Activated CD4-positive, alpha-beta T cell treated with anti-CD3 and anti-CD28 coated beads, Interleukin-2, amount 50 U/mL, for 1 hour (primary cell): ENCODE measurements at places on chromosomes 2 and 18.
A peak's percentile ranks its signal among the peaks of the same experiment; 100 is the strongest.

GRCh38 chr2:161170377-161170776, 10.1 kb downstream of the TANK start:
- DNase-seq: no peak

GRCh38 chr2:142484111-142484510, 353.3 kb upstream of the LRP1B start:
- DNase-seq: no peak

DNA sequence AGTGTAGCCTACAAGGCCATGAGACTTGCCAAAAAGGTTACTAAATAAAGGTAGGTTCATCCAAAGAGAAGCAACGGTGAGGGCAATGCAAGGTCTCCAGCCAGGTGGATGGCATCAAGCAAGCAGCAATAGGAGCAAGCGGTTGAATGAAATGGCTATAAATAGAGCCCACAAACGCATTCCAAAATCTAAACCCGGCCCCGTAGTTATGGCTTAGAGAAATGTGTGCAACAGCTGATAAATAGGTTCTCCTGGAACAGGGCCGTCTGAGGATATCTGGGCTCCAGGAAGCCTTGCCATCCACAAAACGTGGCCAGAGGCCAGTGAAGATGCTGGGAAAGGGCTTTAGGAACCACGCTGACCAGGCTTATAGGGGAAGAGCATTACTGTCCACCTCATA, 146.1 kb upstream of the PID1 start:
- no peak for DNase-seq

- DNase-seq: no peak
Measured at GRCh38 chr2:68320118-68320641, 431 bp upstream of the CNRIP1 start.

DNA sequence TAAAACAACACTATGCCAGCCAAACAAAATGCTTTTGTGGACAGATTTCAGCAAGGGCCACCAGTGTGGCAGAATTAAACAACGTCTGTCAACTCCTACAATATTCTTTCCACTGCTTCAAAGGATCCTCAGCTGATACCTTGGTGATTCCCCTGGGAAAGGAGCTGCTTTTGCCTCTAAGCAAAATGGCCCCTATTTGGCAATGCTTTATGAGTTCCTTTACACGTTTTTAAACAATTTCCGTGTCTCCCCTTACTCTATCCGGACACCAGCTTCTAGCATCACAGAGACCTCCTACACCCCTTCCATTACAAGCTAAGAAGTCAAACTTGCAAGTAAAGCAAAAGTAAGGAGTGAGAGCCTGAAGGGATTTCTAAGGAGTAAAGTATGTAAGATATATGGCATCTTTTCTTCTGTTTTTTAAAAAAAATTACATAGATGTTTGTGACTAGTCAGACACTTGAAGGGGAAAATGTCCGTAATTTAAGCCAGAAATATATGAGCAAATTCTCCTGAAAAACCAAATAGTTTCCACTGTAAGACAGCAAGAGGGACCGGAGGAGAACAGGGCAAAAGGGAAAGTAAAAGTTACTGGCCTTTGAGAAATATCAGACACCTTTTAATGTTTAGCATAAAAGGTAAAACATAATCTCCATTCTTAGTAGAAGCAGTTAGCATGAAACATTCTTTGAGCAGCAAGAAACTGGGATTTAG, 1.9 kb downstream of the SOS1 start:
- no peak for DNase-seq

DNA sequence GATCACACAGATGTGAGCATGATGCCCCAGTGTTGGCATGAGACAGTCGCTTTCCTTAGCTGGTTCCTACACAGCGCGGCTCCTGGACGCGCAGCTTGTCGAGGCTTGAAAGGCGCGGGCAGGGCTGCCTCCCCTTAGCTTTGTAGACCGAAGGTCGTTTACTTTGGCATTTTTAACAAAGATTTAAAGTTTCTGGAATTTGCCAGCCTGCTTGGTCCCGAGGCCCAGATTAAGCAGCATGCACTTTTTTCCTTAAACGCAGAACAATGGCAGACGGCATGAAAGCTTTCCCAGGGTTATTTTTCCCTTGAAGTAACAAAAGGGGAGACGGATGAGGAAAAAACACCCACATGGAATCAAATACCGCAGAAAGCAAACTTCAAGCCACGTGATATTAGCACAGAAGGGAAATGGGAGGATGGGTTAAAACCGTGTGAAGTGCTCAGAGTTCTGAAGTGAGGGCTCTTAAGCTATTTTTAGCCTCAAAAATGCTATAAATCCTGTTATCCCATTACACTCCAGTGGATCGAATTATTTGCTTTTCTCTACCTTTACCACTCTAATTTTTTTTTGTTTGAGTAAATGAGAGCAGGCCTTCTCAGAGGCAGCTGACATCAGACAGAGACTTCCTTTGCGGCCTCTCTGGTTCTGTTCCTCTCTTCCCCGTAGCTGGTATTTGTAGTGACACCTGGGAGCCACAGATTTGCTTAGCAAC, 55.7 kb downstream of the NPAS2 start:
- no peak for DNase-seq

DNA sequence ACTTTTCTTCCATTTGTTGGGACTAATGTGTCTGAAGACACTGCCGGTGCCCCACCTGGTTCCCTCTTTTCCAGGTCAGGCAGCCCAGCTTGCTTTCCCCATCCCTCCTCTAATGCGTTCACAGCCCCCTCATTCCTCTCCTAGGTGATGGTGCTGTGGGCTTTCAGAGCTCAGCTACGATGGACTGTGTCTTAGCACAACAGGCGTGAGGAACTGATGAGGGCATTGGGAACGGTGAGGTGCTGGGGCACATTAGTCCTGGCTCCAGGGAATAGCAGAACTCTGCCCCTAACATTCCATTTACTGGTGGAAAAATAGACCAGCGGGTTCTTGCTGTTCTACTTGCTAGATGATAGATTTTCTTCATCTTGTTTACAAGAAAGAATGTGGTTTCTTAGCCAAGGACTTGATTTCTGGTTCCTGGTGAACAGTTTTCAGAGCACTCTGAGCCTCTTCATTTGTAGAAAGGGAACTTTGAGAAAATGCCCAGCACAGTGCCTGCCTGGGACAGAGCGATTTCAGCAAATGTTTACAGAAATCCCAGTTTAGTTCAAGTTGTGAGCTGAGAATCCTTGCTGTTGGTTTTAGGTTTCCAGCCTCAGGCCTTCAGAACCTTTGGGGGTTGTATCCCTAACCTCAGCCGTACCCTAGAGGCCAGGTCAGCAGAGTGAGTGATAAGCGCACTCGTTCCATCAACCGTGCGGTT, 42.5 kb downstream of the LDLRAD4 start:
- no peak for DNase-seq

GRCh38 chr2:151197184-151198108, 64.2 kb downstream of the RBM43 start:
- no peak for DNase-seq

DNA sequence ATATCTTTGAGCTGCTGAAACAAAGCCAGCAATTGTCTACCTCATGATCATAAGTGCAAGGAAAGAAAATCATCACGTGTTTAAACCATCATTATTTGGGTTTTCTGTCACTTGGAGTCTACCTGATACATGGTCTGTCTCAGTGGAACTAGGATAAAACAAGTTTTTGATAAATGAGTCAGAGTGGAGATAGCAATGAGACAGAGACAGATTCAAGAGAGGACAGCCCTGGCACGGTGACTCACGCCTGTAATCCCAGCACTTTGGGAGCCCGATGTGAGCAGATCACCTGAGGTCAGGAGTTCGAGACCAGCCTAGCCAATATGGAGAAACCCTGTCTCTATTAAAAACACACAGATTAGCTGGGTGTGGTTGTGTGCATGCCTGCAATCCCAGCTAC, 93.8 kb downstream of the PMAIP1 start:
- no peak for DNase-seq

- DNase-seq: no peak
Measured at GRCh38 chr18:23721696-23722480, 32.6 kb downstream of the LAMA3 start.

DNA sequence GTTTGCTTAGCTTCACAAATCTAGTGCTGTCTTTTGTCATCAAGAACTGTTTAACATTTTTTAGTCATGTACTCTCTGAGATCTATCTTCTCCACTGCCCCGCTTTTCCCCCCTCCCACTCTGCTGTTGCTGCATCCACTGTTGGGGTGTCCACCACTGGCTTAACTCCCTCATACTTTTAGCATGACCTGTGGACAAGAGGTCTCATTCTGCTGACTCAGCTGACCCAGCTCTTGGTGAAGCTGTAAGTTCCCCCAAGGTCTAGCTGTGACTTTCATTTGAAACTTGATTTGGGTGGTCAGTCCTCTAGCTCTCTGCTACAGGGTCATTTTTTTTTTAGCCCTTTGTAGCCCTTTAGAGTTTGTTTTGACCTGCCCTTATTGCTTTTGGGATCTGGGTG, 427.2 kb downstream of the PLCL1 start:
- DNase-seq: no peak

- no peak for DNase-seq
Measured at GRCh38 chr18:40653682-40654081, 1301.4 kb upstream of the PIK3C3 start.

GRCh38 chr18:36191286-36191685, 4.0 kb downstream of the MOCOS start:
- DNase-seq: no peak

GRCh38 chr2:191108331-191108730, 42.5 kb downstream of the STAT4 start:
- DNase-seq: no peak

- DNase-seq: no peak
Measured at GRCh38 chr18:55387139-55387984, 200.6 kb downstream of the TCF4 start.

- DNase-seq: no peak
Measured at GRCh38 chr2:39140322-39140847, 19.5 kb upstream of the SOS1 start.

DNA sequence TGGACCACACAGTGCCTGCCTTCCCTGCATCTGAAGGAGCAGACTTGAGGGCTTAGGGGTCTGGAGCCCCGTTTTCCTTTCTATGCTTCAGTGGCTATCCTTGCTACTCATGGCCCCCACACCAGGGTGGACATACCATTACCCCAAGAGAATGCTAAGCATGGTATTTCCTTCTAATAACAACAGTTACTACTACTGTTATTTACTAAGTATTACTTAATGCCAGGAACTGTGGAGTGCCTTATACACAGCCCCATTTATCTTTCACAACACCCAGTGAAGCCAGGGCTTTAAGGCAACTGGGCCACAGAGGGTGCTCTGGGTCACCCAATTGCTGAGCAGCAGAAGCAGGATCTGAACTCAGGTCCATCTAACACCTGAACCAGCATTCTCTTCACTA, 5.8 kb upstream of the PAX8 start:
- no peak for DNase-seq

DNA sequence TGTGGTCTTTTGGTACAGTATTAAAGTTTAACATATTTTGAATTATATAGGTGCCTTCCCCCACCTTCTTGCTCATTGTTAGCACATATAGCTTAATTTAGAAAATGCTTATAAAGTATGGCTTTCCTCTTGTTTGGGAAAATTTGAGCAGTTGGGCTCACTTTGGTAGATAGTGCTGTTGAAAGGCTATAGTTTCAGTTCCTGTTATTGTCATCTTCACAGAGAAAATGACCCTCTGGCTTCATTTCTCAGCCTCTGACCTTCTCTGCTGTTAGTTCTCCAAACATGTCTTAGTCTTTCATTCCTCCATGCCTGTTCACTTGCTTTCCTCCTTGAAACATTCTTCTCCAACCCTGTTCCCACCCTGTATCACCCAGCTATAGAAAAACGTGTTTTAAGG, 200.6 kb downstream of the WDR7 start:
- DNase-seq: no peak

- no peak for DNase-seq
Measured at GRCh38 chr2:221350616-221351015, 221.5 kb downstream of the EPHA4 start.

GRCh38 chr2:70696142-70696541, 71.9 kb downstream of the ADD2 start:
- no peak for DNase-seq

- no peak for DNase-seq
Measured at GRCh38 chr2:184444217-184444616, 154.1 kb upstream of the ZNF804A start.

DNA sequence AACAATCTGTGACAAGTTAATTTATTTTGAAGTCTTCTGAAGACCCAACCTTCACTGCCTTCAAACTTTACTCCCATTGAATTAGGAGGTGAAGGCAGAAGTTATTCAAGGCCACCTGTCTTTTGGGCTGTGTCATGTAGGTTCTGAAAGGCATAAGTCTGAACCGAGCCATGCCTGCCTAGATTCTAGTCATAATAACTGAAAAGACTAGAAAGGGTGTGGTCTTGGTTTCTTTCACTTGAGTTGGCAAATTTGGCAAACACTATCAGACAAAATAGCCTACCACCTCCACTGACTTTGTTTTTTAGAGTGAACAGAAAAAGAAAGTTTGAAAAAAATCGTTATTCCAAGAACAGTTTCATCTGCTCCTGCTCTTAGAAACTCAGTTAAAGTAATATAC, 38.4 kb downstream of the PPM1B start:
- no peak for DNase-seq

DNA sequence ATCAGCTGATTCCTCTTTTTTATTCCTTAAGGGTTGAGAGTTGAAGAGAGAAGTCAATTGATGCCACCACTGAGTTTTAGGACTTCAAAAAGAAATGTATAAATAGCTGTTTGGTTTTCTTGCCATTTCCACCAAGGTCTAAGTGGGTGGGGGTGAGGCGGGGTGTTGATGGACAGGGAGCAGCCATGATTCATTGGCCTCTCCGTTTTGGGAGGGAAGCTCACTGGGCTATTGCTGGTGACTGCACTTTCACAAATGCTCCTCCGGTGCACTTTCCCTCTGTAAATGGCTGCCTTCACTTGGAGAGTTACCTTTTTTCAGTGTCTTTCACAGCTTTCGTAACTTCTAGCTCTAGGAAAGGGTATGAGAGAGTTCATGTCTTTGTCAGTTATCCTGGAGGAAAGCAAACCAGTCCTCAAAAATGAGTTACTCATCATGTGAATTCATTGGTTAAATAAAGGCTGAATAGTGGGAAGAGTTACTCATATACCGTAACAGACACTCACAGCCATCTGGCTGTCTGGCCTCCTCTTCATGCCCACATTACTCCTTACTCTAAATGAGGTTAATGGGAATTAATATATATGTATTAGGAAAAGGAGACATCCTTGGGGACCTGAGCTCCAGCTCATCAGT, 17.4 kb upstream of the CTAGE1 start:
- DNase-seq: no peak

DNA sequence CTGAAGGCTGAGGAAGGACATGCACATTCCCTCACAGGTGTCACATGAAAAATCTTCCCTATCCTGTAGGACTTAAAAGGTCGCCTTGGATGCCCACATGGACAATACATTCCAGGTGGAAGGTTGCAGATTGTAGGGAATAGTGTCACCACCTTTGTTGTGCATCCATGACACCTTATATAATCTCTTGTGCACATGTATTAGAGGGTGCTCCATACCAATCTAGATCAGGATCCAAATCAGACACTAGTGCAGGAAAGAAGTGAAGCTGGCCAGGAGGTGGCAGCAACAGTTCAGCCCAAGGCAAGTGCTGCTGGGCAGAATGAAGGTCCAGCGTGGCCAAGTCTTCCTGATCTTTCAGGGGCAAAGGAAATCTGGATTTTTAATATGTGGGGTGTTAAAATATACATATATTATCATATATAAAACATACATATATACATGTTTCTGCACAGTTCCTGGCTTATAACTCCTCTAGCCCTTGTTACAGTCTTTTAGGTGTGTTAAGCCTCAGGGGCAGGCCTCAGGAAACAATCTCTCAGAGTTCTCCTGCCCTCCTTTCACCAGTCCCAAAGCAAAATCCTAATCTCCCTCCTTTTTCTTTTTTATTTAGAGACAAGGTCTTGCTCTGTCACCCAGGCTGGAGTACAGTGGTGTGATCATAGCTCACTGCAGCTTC, 16.6 kb downstream of the NIF3L1 start:
- DNase-seq: peak; percentile 46
